ENCODE measurements at places on chromosomes 4 and X.
A peak's percentile ranks its signal among the peaks of the same experiment; 100 is the strongest.

GRCh38 chr4:23922541-23923111 lies 32.8 kb upstream of the PPARGC1A start:
- DNase-seq = no peak

- DNase-seq = no peak
Observed at GRCh38 chrX:72349190-72349589, 43.5 kb upstream of the CITED1 start.

DNA sequence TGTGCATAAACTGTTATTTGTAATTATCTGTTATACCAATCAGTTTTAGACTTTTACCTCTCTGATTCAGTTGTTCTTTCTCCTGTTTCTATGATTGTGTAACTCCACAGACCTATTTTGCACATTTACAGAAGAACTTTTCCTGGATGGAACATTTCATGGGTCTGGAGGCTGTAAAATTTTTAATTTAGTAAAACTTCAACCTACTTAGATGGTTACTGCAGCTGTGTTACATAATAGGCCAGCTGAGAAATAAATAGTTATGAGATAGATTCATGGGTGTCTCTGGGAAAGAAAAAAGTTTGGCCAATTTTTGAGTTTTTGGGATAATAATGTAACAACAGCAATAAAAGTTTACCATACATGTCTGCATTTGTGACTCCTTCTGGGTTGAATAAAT lies 253.5 kb downstream of the ARHGAP24 start:
- DNase-seq = no peak

DNA sequence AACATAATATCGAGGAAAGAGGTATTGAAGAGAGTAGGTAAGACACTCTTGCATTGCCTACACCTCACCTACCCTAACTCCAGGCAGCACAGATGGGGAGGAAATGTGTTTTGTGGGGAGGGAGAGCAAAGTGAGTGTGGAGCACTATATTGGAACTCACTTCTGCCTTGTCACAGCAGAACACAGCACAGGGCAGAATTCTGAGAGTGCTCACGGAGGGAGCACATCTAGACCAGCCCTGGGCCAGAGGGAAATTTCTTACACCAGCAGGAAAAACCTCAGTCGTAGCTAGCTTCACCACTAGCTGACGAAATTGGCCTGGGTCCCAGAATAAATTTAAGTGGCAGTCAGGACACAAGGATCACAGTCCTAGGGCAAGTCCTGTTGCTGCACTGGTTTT lies 517.3 kb downstream of the TMA16 start:
- DNase-seq = no peak

DNA sequence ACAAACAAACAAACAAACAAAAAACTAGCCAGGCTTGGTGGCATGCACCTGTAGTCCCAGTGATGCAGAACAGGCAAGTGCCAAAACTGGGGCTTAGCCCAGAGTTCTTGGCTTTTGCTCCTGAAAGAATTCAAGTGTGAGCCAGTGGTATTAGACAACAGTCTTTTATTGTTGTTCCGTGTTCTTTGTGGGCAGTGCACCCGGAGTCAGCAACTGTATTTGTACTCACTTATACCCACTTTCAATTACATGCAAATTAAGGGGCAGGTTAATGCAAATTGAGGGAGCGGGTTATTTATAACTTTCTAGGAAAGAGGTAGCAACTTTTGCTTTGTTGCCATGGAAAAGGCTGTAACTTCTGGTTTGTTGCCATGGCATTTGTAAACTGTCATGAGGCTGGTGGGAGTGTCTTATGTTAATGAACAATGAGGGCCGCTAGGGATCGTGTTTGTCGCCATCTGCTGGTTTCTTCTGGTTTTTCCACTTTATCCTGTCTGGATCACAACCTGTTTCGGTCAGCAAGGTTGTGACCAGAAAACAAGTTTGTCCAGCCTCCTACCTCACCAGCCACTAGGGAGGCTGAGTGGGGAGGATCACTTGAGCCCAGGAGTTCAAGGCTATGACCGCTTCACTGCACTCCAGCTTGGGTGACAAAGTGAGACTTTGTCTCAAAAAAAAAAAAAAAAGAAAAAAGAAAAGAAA lies 88.8 kb upstream of the ESX1 start:
- DNase-seq = peak; percentile 10

DNA sequence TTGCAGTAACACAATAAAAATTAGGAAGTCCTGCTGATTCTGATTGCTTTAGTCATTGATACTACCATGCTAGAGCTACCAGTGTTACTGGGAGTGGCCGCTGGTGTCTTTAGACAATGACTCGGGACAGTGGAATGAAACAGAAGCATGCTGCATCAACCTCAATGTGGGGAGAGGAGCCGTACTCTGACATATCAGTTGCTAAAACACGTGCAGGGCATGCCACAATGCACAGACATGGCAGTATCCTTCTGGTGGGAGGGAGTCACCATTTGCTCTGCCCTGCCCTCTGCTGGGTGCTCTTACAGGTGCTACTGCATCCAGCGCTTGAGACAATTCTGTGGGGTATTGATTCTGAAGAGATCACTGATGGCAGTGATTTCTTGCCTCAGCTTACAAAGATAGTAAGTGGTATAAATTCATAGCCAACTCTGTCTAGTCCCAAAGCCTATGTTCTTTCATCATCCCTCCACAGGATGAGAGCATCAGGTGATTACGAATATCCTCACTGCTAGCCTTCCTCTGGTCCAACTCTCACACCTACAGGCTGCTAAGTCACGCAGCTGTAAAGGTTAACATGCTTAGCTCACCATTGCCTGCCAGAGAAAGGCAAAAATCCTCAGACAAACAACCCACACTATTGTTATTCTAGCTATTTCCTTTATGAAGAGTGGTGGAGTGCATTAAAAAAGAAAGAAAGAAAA lies 43.7 kb downstream of the NSG1 start:
- DNase-seq = peak; percentile 94

GRCh38 chr4:182897601-182898478 lies 19.3 kb downstream of the DCTD start:
- no peak for DNase-seq

DNA sequence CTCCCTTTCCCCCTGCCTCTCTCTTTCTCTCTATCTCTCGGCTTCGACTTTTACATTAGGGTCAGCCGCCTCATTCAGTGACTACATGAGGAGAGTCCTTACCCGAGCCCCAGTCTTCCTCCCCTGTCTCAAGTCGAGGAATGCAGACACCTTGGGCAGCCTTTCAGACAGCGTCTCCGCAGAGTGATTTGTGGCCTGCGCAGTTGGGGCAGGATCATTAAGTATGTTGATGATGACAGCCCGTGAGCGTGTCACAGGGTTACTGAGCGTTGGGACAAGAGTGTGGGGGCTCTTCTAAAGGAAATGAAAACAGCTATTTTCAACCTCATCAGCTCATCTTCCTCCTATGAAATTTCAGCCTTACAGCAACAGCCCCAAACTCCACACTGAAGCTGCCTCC lies 312.1 kb upstream of the GATB start:
- no peak for DNase-seq

- DNase-seq = no peak
Observed at GRCh38 chr4:40462326-40462725, 127.2 kb downstream of the CHRNA9 start.

DNA sequence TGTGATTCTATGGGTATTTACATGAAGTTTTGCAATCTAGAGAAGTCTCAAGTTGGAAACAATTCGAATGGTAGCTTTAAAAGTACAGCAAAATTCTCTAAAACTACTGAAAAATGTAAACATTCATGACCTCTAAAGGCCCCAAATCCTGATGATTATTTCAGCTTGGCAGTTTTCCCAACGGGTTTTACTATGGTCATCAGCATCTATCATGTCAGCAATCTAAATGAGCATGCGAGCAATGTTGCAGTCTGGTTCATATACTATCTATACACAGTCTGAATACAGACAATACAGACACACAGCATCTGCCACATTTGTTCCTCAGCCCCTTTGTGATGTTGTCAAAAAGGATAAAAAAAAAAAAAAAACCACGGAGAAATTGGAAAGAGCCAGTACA lies 790.3 kb upstream of the HTR2C start:
- no peak for DNase-seq

- no peak for DNase-seq
Observed at GRCh38 chrX:6149060-6149872, 79.4 kb downstream of the NLGN4X start.

DNA sequence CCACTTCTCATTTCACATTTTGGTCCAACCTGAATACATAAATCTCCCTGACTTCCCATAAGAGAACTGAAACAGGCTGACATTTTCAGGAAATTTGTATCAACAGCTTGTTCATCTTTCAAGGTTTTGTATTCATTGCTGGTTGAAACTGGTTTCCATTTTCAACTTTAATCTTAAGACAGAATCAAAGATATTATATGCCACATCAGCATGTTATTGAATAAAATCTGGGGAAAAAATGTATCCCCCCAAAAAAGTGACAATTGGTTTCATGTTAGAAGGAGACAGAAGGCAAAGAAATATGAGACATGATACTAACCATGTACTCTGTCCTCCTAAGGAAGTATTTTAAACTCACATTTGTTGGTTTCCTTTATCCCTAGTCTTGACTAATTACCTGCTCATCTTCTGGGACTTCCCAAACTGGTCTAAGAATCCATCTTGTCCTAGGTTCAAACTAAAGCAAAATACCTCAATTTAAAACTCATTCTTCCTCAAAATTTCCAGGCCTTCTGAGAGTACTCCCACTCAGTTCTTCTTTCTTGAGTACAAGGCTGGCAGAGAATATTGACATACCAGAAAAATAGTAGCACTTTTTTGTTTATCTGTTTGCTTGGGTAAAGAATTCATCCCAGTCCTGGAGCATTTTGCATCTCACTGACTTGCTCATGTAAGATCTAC lies 3.1 kb upstream of the ANTXR2 start:
- no peak for DNase-seq

GRCh38 chr4:188268131-188268908 lies 129.1 kb downstream of the TRIML1 start:
- no peak for DNase-seq

GRCh38 chr4:17283832-17284231 lies 228.1 kb downstream of the QDPR start:
- no peak for DNase-seq

- DNase-seq = no peak
Observed at GRCh38 chrX:69116077-69116476, 49.2 kb downstream of the PJA1 start.

GRCh38 chrX:138856881-138857604 lies 145.5 kb upstream of the FGF13 start:
- no peak for DNase-seq

GRCh38 chr4:156615066-156615531 lies 356.5 kb downstream of the PDGFC start:
- peak; percentile 21 for DNase-seq

DNA sequence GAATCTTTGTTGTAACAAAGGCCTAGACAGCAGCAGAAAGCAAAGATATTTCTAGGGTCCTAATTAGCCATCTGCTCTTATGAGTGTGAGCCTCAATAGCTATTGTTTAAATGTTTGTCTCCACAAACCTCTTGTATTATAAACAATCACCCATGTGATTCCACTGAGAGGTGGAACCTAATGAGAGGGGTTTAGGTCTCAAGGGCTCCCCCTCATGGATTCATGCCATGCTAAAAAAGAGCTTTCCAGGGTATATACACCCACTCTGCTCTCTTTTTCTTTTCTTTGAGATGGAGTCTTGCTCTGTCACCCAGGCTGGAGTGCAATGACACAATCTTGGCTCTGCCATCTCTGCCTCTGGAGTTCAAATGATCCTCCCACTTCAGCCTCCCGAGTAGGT lies 42.1 kb downstream of the TRIM61 start:
- no peak for DNase-seq

DNA sequence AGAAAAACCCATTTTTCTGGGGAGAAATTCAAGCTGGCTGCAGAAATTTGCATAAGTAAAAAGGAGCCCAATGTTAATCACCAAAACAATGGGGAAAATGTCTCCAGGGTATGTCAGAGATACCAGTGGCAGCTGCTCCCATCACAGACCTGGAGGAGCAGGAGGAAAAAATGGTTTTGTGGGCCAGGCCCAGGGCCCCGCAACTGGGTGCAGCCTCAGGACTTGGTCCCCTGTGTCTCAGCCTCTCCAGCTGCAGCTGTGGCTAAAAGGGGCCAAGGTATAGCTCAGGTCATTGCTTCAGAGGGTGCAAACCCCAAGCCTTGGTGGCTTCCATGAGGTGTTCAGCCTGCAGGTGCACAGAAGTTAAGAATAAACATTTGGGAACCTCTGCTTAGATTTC lies 536.4 kb upstream of the FRG1 start:
- no peak for DNase-seq

GRCh38 chr4:3749081-3749480 lies 17.1 kb upstream of the ADRA2C start:
- DNase-seq = no peak

- no peak for DNase-seq
Observed at GRCh38 chr4:93334003-93334402, 494.6 kb upstream of the ATOH1 start.

GRCh38 chr4:187598196-187598595 lies 397.4 kb upstream of the ZFP42 start:
- peak; percentile 47 for DNase-seq

DNA sequence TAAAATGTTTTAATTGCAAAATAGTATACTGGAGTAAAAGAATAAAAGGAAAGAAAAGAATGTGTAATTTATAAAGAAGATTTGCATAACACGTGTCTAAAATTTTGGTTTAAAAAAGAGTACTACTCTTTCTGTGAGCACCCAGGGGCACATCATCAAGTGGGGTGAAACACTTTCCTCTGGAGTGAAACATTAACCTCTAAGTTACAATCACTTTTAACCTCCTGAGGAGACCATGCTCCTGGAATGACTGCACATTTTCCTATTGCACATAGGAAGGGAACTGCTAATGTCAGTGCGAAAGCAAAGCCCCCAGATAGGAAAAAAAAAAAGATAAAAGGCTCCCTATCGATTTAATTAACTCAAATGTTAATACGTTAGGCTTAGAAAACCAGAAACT lies 13.3 kb downstream of the VEGFC start:
- DNase-seq = no peak

GRCh38 chr4:83552924-83553323 lies 17.0 kb downstream of the GPAT3 start:
- peak; percentile 21 for DNase-seq

- DNase-seq = no peak
Observed at GRCh38 chrX:19865567-19866363, 21.6 kb downstream of the SH3KBP1 start.

DNA sequence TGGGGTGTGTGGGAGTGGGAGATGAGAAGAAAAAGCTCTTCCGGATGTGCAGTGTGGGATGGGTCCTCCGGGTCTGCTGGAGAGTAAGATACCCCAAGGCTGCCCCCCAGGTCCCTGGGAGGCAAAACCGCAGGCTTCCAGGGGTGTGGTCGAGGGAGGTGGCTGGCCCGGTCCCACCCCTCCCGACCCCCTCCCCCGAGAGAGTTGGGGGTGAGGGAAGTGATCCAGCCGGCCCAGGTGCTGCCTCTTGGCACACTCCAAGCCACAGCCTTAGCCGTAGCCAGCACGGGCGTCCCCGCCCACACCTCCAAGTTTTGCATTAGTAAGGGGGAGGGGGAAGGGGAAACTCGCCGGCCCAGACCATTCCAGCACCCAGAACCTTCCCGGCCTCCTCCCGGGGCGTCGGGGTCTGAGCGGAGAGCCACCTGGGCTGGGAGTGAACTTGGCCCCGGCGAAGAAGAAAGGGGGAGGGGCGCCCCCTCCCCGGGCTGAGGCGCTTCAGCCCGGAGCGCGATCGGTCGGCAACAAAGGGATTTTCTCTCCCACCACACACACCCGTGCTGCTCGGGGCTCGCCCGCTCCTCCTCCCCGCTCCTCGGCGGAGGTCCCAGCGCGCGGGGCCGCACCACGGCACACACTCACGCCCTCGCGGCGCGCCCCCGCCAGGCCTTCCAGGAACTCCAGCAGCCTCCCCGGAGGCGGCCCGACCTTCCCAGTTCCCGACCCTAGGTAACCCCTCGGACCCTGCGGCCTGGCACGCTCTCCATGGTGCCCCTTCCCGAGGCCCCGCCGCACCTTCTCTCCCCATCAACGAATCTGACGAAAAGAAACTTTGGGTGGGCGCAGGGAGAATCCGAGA lies 14.4 kb downstream of the BCOR start:
- no peak for DNase-seq
